ENCODE measurements at places on chromosomes 11 and 22.
A peak's percentile ranks its signal among the peaks of the same experiment; 100 is the strongest.

GRCh38 chr22:49763696-49764095 is 64.0 kb downstream of the BRD1 start:
- peak; percentile 65 for DNase-seq

- DNase-seq, result no peak
Measured at GRCh38 chr11:102322560-102322959, 5.3 kb downstream of the BIRC3 start.

DNA sequence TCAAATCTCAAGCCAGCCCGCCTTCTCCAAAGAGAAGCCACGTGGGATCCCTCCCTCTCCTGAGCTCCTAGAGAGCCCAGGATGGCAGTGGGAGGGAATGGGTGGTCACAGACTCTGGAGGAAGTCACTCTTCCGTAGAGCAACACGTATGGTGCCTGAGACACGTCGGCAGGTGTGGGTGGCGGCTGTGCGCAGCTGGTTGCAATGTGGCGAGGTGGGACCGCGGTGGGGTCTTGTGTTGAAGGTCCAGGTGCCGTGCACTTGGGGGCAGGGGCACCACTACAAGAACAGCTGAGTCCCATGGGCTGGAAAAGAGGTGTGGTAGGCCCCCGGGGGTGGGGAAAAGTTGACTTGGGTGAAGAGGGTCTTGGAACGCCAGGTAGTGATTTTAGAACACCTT is 13.4 kb upstream of the CCND1 start:
- DNase-seq, result no peak

DNA sequence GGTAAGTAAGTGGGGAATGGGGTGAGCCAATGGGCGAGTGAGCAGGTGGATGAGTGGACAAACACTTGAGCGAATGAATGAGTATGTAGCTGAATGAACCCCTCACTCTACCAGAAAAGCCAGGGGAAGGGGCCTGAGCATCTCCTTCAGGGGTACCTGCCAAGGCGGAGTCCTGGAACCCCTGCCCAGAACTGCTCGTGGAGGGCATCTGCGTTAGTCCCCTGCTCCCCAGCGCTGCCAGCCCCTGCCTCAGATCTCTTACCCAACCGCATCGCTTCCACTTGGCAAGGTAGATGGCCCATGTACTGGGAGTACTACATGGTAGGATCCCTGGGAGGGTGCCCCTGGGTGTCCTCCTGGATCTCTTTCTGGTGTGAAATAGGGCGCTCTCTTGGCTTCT is 7.4 kb upstream of the ANO1 start:
- DNase-seq, result no peak

DNA sequence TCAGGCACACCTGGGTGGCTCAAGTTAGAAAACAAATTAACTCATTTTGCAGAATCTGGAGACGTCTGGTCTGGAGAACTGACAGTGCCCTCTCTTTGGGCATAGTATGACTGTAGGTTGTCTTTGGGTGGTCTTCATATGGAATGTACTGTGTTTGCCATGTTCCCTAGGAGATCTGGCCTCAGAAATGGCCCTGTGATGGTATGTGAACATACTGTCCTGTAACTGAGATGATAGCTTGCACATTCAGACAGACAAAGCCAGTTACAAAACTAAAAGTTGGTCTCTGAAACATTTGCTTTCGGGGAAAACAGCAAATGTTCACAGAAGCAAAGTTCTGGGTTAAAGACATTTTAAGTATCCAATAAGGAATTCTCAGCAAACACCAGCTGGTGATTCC is 29.7 kb downstream of the CD44 start:
- no peak for DNase-seq

- no peak for DNase-seq
Measured at GRCh38 chr11:114017723-114018122, 41.8 kb upstream of the ZBTB16 start.

- no peak for DNase-seq
Measured at GRCh38 chr11:101759771-101760450, 154.9 kb upstream of the CEP126 start.

DNA sequence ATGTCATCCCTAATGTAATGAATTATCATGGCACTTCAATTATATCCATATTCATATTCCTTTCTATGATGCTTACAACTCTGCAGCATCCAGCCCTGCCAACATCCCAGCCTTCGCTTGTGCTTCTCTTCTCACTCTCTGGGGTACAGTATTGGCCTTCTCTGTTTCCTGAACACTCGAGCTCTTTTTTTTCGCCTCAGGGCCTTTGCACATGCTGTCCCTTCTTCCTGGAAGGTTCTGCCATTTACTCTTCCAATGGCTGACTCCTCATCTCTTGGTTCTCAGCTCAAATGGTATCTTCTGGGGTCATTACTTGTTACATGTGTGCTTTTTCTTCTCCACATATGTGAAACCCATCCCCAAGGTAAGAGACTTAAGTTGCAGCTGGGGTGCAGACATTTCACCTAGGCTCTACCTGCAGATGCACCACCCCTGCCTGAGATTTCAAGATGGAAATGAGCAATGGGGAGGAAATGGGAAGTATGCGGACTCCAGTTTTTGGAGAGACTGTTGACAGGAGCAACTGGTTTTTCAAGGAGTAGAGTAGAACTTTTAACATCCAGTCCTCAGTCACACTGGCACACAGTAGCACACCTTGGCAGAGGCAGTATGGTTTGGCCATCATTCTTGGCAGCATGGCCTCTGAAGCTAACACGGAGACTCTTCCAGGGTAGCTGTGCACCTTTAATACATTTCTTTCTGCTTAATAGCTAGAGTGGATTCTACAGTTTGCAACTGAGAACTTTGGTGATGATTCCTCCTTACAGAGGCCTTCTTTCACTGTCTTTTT is 42.4 kb upstream of the DMC1 start:
- no peak for DNase-seq

DNA sequence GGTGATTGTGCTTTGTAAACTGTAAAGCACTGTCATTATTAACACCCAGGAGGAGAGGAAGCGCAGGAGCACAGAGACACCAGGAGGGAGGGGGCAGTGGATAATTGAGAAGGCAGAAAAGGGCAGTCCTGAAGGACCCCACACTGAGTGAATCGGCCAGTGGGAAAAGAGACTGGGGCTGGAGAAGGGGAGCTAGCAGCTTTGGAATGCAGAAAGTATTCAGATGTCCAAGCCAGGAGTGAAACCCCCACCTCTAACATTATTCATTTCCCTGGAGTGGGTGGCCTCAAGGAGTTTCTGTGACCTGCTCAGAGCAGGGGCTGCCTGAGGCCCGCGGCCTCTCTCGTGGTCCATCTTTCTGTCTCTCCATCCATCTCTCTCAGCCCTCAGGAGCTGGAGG is 38.0 kb upstream of the CDON start:
- no peak for DNase-seq
